ENCODE measurements at places on chromosomes 16 and 17.
A peak's percentile ranks its signal among the peaks of the same experiment; 100 is the strongest.

- no peak for DNase-seq
These were observed 279.8 kb upstream of the EEF2KMT start for GRCh38 chr16:5377280-5377898.

DNA sequence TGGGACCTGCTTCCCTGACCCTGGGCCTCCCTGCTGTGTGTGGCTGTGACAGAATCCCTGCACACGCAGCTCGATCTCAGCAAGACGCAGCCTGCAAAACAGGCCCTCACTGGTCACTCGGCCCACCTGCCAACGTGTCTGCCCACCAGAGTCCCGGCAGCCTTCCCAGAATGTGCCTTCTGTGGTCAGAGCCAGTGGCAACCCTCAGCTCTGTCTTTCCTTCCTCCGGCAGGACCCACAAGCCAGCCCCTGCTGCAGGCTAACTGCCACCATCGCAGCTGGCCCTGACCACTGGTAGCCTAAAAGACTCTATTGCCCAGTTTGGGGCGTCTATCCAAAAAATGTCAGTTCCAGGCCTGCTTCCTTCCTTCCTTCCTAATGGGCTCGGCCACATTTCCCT, 83.2 kb downstream of the LITAF start:
- DNase-seq, result no peak

- peak; percentile 32 for DNase-seq
These were observed 33.3 kb downstream of the OR1D5 start for GRCh38 chr17:3030096-3030495.

- no peak for DNase-seq
These were observed 314.1 kb upstream of the TNRC6C start for GRCh38 chr17:77644181-77645071.

GRCh38 chr16:11242658-11243057, 13.3 kb downstream of the SOCS1 start:
- no peak for DNase-seq

DNA sequence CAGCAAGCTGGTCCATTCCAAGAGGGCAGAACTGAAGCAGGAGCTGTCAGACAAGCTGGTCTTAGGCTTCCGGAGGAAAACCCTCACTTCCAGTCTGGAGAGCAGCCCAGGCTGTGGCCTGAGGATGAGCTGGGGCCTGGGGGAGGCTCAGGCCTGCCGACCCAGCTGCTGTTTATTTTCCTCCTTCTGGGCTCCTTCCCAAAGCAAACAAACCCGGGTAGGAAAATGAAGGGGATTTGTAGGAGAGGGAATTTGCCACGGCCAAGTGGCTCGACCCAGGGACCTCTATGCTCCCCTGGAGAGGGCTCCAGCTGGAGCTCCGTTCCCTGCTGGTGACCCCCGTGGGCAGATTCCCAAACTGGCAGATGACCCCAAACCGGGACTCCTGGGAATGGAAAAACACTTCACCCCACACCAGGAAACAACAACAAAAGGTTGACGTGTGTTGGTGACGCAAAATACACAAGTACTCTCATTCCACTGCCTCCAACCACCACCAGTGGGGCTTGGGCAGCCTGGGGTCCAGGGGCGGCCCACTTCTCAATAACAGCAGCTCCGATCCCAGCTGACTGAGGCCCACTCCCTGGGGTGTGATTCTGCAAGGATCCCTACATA, 8.8 kb downstream of the JUP start:
- peak; percentile 97 for DNase-seq

GRCh38 chr16:77564791-77565390, 130.1 kb upstream of the ADAMTS18 start:
- no peak for DNase-seq

- DNase-seq, result no peak
These were observed 30.3 kb upstream of the RCVRN start for GRCh38 chr17:9935408-9935807.

DNA sequence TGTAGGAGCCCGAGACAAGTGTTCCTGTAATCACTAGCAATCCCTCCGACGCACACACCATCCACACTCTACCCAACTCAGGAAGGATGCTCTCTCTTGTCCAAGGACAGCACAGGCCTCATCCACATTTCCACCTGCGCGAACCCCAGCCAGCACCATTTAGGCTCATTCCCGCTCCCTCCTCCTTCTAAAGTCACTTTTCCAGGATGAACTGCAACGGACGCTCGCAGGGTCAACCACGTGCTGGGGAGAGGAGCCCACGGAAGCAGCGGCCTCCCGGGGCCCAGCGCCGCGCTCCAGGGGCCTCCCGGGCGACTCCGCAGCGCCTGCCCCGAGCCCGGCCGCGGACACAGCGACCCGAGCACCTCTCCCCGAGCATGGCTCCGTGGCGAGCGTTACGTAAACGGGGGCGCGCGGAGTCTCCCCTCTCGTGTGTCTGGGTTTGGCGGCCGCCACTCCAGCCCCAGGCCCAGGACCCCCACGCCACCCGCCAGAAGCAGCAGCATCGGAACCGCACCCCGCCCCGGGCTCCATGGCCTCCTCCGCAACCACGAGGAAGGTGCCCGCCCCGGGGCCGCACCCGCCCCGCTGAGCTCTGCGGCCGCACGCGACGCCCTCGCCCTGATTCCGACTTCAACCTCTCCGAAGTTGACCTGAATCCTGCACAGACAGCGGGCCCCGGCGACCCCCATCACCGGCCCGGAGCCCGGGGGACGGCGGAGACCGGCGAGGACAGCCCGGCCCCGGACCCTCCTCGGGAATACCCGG, 668 bp downstream of the USP36 start:
- DNase-seq, result no peak

DNA sequence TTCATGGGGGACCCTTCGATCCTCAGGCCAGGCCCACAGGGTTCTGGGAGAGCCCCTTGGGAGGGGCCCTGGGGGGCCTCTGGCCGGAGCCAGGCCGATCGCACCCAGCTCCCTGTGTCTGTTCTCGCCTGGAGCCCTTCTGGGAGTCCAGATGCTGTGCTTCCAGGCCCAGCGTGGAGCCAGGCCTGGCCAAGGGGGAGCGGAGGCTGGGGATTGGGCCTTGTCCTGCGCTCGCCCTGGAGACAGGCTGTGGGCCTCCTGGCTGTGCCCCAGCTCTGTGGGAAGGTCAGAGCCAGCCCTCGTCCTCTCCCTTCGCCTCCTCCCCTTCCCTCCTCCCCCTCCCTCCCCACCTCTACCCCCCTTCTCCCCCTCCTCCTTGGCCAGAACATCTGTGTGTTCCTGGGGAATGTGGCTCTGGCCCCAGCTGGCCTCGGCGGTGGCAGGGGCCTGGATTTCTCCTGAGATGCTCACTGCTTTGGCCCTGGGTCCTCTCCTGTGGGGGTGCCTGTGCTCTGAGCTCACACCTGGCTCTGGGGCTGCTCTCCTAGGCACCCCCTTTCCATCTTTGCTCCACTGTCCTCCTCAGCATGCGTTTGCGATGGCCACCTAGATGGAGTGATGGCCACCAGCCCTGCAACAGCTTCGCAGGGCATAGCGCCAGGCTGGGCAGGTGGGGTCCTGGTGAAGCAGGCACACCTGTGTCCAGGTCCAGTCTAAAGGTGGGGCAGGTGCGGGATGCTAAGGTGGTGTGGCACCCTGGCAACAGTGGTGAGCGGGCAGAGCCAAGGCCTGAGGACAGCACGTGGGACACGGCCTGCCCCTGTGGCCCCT, 90.6 kb upstream of the CIBAR2 start:
- DNase-seq, result no peak

GRCh38 chr17:2213291-2213960, 90.2 kb downstream of the SMG6 start:
- DNase-seq, result no peak

GRCh38 chr16:85913688-85914422, 14.9 kb downstream of the IRF8 start:
- DNase-seq, result no peak

GRCh38 chr16:87507351-87508069, 14.7 kb upstream of the ZCCHC14 start:
- no peak for DNase-seq

GRCh38 chr17:6524520-6524919, 31.8 kb downstream of the PITPNM3 start:
- no peak for DNase-seq

GRCh38 chr17:44277976-44278375, 10.0 kb upstream of the SLC4A1 start:
- DNase-seq, result no peak

- no peak for DNase-seq
These were observed 2.7 kb downstream of the GDPD3 start for GRCh38 chr16:30110661-30111060.

DNA sequence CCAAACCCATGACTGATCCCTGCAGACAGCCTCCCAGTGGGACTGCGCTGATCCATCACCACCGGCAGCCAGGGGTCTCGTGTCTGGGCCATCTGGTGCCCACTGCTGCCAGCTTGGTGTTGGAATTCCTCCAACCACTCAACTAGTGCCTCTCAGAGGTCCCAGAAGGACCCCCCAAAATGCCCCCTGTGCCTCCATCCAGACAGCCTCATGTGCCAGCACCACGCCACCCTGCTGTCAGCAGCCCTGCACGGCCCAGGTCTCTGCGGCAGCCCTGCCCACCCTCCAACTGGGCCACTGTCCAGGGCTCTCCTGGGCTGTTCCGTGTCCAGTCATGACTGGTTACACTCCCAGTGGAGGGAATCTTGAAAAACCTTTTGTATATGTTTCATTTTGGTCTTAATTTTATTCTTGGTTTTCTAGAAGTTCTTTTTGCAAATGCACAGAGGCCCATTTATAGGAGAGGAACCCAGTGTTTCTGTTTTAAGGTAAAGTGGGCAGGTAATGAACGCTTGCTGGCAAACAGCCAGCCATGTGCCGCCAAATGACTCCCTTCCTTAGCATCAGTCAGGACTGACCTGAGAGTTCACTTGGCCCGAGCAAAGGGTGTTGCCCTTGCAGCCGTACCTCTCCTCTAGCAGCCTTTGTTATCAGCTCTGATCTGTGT, 34.6 kb downstream of the GRIN2C start:
- DNase-seq, result no peak

- DNase-seq, result no peak
These were observed 1.4 kb downstream of the STAT5A start for GRCh38 chr17:42289611-42290181.

DNA sequence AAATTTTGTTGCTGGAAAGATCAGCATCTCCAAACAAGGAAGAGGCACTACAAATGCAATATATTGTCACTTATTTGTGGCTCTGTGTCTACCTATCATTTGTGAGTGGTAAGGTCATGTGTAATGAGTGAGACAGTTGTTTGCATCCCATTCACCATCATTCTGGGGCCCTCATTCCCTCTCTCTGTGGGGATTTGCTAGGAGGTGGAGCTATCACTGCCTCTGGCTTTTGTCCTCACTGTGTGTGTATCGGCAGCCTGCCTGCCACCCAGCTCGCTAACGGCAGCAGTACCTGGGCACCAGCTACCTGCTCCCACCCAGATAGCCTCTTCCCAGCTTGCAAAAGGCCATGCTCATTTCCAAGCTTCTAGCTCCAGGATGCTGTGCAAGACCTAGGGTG, 379.2 kb upstream of the ZFHX3 start:
- no peak for DNase-seq

DNA sequence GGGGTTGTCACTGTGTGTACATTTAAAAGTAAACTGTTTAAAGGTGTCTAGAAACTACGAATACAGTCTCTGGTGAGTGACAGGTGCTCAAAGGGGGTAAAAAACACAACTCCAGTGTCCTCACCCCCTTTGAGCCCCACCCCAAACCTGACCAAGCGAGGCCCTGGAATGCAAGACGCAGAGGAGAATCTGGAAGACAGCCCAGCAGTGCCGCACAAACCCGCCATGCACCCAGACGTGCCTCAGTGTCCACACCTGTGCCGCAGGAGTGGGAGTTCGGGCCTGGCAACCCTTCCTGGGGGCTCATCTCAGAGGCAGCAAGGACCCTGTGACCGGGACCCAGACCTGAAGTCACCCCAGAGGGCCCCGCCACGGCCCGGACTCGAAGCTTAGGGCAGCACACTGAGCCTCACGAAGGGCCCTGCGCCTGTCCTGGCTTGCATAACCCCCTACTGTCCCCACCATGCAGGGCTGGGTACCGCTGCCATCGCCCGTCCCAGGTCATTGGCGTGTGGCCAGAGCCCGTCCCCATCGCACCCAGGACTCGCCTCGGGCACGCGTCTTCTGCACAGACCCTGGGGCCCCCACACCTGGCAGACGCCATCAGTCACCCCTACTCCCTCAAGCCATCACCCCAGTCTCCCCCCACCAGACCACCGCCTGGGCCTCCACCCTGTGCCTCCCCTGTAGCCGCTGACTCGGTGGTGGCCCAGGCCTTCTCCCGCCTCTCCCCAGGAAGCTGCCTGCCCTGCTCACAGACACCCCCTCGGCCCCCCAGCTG, 33.0 kb upstream of the ZC3H18 start:
- DNase-seq, result no peak

DNA sequence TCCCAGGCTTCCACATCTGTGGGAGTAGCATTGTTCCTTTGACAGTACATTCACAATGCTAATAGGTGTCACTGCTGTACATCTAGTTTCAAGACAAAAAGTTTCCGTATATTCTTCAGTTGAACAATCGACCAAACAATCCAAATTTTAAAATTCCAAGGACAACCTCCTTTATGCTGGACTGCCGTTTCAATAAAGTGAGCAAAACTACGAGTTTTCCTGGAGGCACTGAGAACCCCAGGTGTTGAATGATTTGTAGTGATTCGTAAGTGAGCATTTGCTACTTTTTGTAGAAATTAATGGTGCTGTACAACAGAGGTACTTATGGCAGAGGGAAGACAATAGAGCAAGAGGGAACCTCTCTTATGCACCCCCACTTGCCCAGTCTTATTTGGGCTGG, 71.2 kb upstream of the NACA2 start:
- DNase-seq, result no peak

DNA sequence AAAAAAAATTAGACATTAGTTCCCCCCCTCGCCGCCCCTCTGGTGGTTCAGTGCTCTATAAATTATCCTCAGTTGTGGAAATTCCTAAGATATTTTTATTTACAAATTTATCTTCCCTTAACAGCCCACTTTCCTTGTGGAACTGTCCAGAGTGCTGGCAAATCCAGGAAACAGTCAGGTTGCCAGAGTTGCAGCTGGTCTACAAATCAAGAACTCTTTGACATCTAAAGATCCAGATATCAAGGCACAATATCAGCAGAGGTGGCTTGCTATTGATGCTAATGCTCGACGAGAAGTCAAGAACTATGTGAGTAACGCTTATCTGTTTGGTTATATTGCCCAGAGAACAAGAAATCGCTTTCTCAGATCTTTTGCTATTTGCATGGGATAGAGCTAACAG, 2.9 kb downstream of the KPNB1 start:
- no peak for DNase-seq
